ENCODE measurements at places on chromosomes 2 and 18. TPM values are rescaled to one million over a fixed set of nuclear protein-coding genes. Genes with fewer than 3 reads are reported as not detected.

The ILKAP gene
- 22.3 TPM for total RNA-seq

The ABHD3 gene
- 25.7 TPM for total RNA-seq

The ADRA2B gene
- 0.28 TPM for total RNA-seq

The PLGLB2 gene
- total RNA-seq, result 1.5 TPM

The SIX3 gene
- not detected for total RNA-seq

The KYNU gene
- total RNA-seq, result 6.6 TPM

The CRIM1 gene
- total RNA-seq, result 9.1 TPM

The ALLC gene
- total RNA-seq, result 0.05 TPM

The XDH gene
- 0.19 TPM for total RNA-seq

The KLF11 gene
- 2.4 TPM for total RNA-seq

The SKOR2 gene
- total RNA-seq, result not detected

The LIPG gene
- total RNA-seq, result 4.2 TPM

The CRYGC gene
- not detected for total RNA-seq
